Tibial nerve (tissue), 4 donors: ENCODE measurements at places on chromosomes 1 and 21. TPM values are rescaled to one million over a fixed set of nuclear protein-coding genes. Genes with fewer than 3 reads are reported as not detected.

The SDE2 gene
- total RNA-seq = 23.0 TPM

The TACSTD2 gene
- 5.3 TPM for total RNA-seq

The NUP210L gene
- 0.30 TPM for total RNA-seq

The VWA5B1 gene
- total RNA-seq = not detected

The BLACAT1 gene
- total RNA-seq = 0.44 TPM

The FAM110D gene
- total RNA-seq = 15.7 TPM

The FOXD3 gene
- 37.6 TPM for total RNA-seq

The PGLYRP3 gene
- total RNA-seq = not detected

The HHIPL2 gene
- total RNA-seq = 1.5 TPM

The LRRC8C gene
- total RNA-seq = 22.2 TPM

The S100A14 gene
- 15.3 TPM for total RNA-seq

The TRAF3IP3 gene
- 0.87 TPM for total RNA-seq

The TAF5L gene
- 7.8 TPM for total RNA-seq

The NTMT2 gene
- total RNA-seq = not detected

The LYPD8 gene
- total RNA-seq = not detected

The LCE1F gene
- total RNA-seq = not detected

The NBPF6 gene
- total RNA-seq = not detected
